ENCODE measurements at places on chromosomes 13 and 19. TPM values are rescaled to one million over a fixed set of nuclear protein-coding genes. Genes with fewer than 3 reads are reported as not detected.

Gene CADM4
- 9.7 TPM for polyA plus RNA-seq

Gene CRLF1
- 2.8 TPM for polyA plus RNA-seq

Gene RNF126
- polyA plus RNA-seq: 38.4 TPM

Gene ZNF444
- polyA plus RNA-seq: 16.0 TPM

Gene CCDC194
- polyA plus RNA-seq: not detected

Gene CGB3
- polyA plus RNA-seq: not detected

Gene NKG7
- 1.0 TPM for polyA plus RNA-seq

Gene CEACAM8
- not detected for polyA plus RNA-seq

Gene DCT
- polyA plus RNA-seq: 0.04 TPM

Gene SLC39A3
- 13.0 TPM for polyA plus RNA-seq

Gene ZNF177
- 0.84 TPM for polyA plus RNA-seq

Gene EXOC3L2
- 1.3 TPM for polyA plus RNA-seq

Gene STARD13
- 3.0 TPM for polyA plus RNA-seq

Gene ZNF738
- polyA plus RNA-seq: 3.6 TPM

Gene FFAR2
- 0.59 TPM for polyA plus RNA-seq

Gene HCN2
- 0.65 TPM for polyA plus RNA-seq

Gene TGFBR3L
- 0.08 TPM for polyA plus RNA-seq

Gene XPO4
- polyA plus RNA-seq: 3.3 TPM

Gene VSTM2B
- not detected for polyA plus RNA-seq

Gene TSKS
- 0.06 TPM for polyA plus RNA-seq

Gene FPR2
- polyA plus RNA-seq: 0.04 TPM

Gene KL
- polyA plus RNA-seq: 0.08 TPM

Gene SIAH3
- polyA plus RNA-seq: 0.02 TPM

Gene ATG4D
- polyA plus RNA-seq: 43.9 TPM

Gene ADGRE3
- 0.07 TPM for polyA plus RNA-seq

Gene GNG7
- polyA plus RNA-seq: 2.4 TPM

Gene ZNF625
- polyA plus RNA-seq: 0.47 TPM

Gene F10
- polyA plus RNA-seq: 1.6 TPM

Gene PGPEP1
- 1.9 TPM for polyA plus RNA-seq

Gene F7
- polyA plus RNA-seq: 0.01 TPM

Gene CBY2
- polyA plus RNA-seq: not detected

Gene KLF16
- 9.3 TPM for polyA plus RNA-seq

Gene FSD1
- polyA plus RNA-seq: 1.2 TPM

Gene POLR2I
- polyA plus RNA-seq: 66.7 TPM

Gene SLC6A16
- polyA plus RNA-seq: 1.2 TPM

Gene TDRD12
- 0.06 TPM for polyA plus RNA-seq

Gene CD79A
- polyA plus RNA-seq: 0.31 TPM
